HepG2 (cell line): ENCODE measurements at places on chromosomes 4 and X.
A peak's percentile ranks its signal among the peaks of the same experiment; 100 is the strongest.

GRCh38 chrX:124033821-124034220 lies 72.3 kb downstream of the STAG2 start:
- no peak for DNase-seq

- DNase-seq = no peak
Observed at GRCh38 chr4:81666491-81666890, 194.8 kb upstream of the RASGEF1B start.

GRCh38 chr4:55075823-55076716 lies 49.3 kb downstream of the KDR start:
- no peak for DNase-seq

DNA sequence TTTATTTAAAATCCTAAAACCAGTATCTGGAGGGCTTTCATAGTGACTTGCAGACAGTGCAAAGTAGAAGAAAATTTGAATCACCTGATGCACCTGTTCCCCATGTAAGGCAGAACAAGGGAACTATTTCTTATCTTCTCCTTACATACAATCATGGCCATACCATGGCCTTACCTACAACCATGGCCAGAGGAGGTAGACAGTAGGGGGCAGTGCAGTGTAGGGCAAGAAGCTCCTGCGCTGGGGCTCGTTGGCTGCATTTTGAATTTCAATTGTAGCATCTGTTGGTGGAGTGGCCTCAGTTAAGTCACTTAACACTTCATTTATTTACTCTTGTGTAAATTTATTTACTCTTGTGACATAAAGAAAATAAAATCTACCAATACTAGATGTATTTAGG lies 33.0 kb downstream of the GALNTL6 start:
- DNase-seq = peak; percentile 31

- no peak for DNase-seq
Observed at GRCh38 chr4:141356963-141357335, 136.3 kb downstream of the ZNF330 start.

- no peak for DNase-seq
Observed at GRCh38 chrX:112654871-112655270, 24.9 kb downstream of the LHFPL1 start.
